PC-9 (cell line): ENCODE measurements at places on chromosomes 2 and 18. TPM values are rescaled to one million over a fixed set of nuclear protein-coding genes. Genes with fewer than 3 reads are reported as not detected.

The PTPRM gene
- 30.7 and 32.5 TPM in 2 replicates for total RNA-seq

The VAMP8 gene
- total RNA-seq: 91.9 and 124 TPM in 2 replicates

The CD226 gene
- total RNA-seq: 0.13 TPM in 2 replicates

The MTA3 gene
- 58.7 and 89.8 TPM in 2 replicates for total RNA-seq

The ATP6V1B1 gene
- 7.8 and 13.9 TPM in 2 replicates for total RNA-seq

The CCDC68 gene
- 2.7 and 2.9 TPM in 2 replicates for total RNA-seq

The AGXT gene
- total RNA-seq: not detected in 2 replicates

The DSG2 gene
- 66.0 and 90.1 TPM in 2 replicates for total RNA-seq

The CDH19 gene
- not detected in 2 replicates for total RNA-seq

The MC4R gene
- total RNA-seq: not detected in 2 replicates

The CTNNA2 gene
- not detected in 2 replicates for total RNA-seq

The CHRNG gene
- total RNA-seq: not detected in 2 replicates

The GKN2 gene
- total RNA-seq: not detected in 2 replicates

The KIAA2012 gene
- total RNA-seq: not detected in 2 replicates

The AOX1 gene
- total RNA-seq: 4.1 and 5.1 TPM in 2 replicates

The ANO7 gene
- total RNA-seq: 6.5 and 8.5 TPM in 2 replicates

The RESP18 gene
- total RNA-seq: not detected in 2 replicates

The IMP4 gene
- 76.8 and 82.6 TPM in 2 replicates for total RNA-seq

The CNDP2 gene
- total RNA-seq: 161 and 183 TPM in 2 replicates

The POTEC gene
- not detected in 2 replicates for total RNA-seq

The ALK gene
- total RNA-seq: not detected in 2 replicates

The TGIF1 gene
- total RNA-seq: 188 and 203 TPM in 2 replicates

The GDF7 gene
- 0.04 TPM in 1 of 2 replicates, not detected in the other for total RNA-seq

The FBXO15 gene
- 2.2 and 3.9 TPM in 2 replicates for total RNA-seq

The CYP27C1 gene
- 0.94 and 1.6 TPM in 2 replicates for total RNA-seq

The PRKAG3 gene
- total RNA-seq: not detected in 2 replicates

The TWIST2 gene
- 4.1 and 5.0 TPM in 2 replicates for total RNA-seq

The GNAL gene
- total RNA-seq: 0.98 and 3.3 TPM in 2 replicates

The TACR1 gene
- not detected in 2 replicates for total RNA-seq

The AQP12A gene
- total RNA-seq: not detected in 2 replicates

The PIEZO2 gene
- not detected in 2 replicates for total RNA-seq

The CFAP221 gene
- total RNA-seq: not detected in 2 replicates

The C2orf66 gene
- 0.22 TPM in 1 of 2 replicates, not detected in the other for total RNA-seq

The CYRIA gene
- 3.9 and 4.0 TPM in 2 replicates for total RNA-seq

The C2orf81 gene
- total RNA-seq: 9.8 and 12.0 TPM in 2 replicates

The RAB6C gene
- not detected in 2 replicates for total RNA-seq

The IL36G gene
- total RNA-seq: not detected in 2 replicates

The LTBP1 gene
- 10.3 and 10.4 TPM in 2 replicates for total RNA-seq

The FOXI3 gene
- not detected in 2 replicates for total RNA-seq

The ALPI gene
- total RNA-seq: not detected in 2 replicates

The TMEM198 gene
- 3.6 and 5.8 TPM in 2 replicates for total RNA-seq

The DIS3L2 gene
- total RNA-seq: 30.4 and 39.1 TPM in 2 replicates

The NPPC gene
- not detected in 2 replicates for total RNA-seq

The CCDC148 gene
- 1.8 and 2.3 TPM in 2 replicates for total RNA-seq

The PLCL1 gene
- not detected in 2 replicates for total RNA-seq

The HAAO gene
- total RNA-seq: 0.73 TPM in 1 of 2 replicates, not detected in the other

The LHCGR gene
- total RNA-seq: not detected in 2 replicates

The PROM2 gene
- total RNA-seq: 129 and 147 TPM in 2 replicates

The ORC4 gene
- total RNA-seq: 28.4 and 44.2 TPM in 2 replicates

The TM4SF20 gene
- not detected in 2 replicates for total RNA-seq

The TFCP2L1 gene
- 4.6 and 7.0 TPM in 2 replicates for total RNA-seq

The SYT4 gene
- total RNA-seq: not detected in 2 replicates

The ERMN gene
- total RNA-seq: not detected in 2 replicates

The CHN1 gene
- 11.8 and 14.0 TPM in 2 replicates for total RNA-seq

The MC5R gene
- total RNA-seq: not detected in 2 replicates

The RIT2 gene
- not detected in 2 replicates for total RNA-seq

The VWA3B gene
- total RNA-seq: not detected in 2 replicates

The ZSWIM2 gene
- total RNA-seq: not detected in 2 replicates

The PSMA8 gene
- total RNA-seq: not detected in 2 replicates

The REG1B gene
- total RNA-seq: not detected in 2 replicates
